ENCODE measurements at places on chromosomes 16 and 17. TPM values are rescaled to one million over a fixed set of nuclear protein-coding genes. Genes with fewer than 3 reads are reported as not detected.

Gene KRTAP1-5
- not detected for total RNA-seq

Gene OR2C1
- total RNA-seq, result not detected

Gene SLX1B
- total RNA-seq, result 49.0 TPM

Gene AOC3
- total RNA-seq, result 2.1 TPM

Gene ARHGAP44
- 0.10 TPM for total RNA-seq

Gene DPEP2
- 0.47 TPM for total RNA-seq

DNA sequence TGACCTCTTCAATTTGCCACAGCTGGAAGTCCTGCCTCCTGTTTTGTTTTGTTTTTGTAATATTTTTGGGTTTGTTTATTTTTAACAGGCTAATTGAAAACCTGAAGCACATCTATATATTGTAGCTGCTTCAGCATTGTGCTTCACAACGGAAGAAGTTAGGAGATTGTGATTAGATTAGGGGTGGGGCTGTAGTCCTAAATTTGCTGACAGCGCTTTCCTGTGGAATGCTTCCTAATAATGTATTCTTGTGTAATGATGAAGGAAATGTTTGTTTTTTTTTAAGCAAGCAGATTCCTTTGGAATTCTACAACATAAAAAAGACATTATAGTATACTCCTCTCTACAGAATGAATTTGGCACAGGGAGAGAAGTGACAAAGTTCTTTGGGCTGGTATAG, 70.1 kb downstream of the NLK start:
- DNase-seq, result no peak

GRCh38 chr16:75222271-75222783, 3.5 kb downstream of the CTRB1 start:
- DNase-seq, result no peak

- no peak for DNase-seq
These were observed 27.3 kb downstream of the GRIN2C start for GRCh38 chr17:74832421-74832820.

DNA sequence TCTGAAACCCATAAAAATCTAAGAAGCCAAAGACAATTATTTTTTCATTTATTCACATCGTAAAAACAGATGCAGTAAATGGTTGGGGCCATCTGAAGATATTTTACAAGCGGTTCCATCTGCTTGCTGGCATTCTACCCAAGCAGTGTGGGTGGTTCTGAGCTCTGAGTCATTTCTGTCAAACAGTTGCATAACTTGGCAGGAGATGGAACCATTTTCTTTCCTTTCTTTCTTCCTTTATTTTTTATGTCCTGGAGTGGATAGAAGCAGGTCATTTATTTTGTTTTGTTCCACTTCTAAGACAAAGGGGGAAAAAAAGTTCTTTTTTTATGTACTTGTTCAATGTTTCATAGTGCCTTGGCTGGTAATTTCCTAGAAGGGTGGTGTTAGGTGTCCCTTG, 1151.9 kb upstream of the GOT2 start:
- DNase-seq, result no peak

- DNase-seq, result no peak
These were observed 1.4 kb upstream of the LLGL1 start for GRCh38 chr17:18224053-18224386.

DNA sequence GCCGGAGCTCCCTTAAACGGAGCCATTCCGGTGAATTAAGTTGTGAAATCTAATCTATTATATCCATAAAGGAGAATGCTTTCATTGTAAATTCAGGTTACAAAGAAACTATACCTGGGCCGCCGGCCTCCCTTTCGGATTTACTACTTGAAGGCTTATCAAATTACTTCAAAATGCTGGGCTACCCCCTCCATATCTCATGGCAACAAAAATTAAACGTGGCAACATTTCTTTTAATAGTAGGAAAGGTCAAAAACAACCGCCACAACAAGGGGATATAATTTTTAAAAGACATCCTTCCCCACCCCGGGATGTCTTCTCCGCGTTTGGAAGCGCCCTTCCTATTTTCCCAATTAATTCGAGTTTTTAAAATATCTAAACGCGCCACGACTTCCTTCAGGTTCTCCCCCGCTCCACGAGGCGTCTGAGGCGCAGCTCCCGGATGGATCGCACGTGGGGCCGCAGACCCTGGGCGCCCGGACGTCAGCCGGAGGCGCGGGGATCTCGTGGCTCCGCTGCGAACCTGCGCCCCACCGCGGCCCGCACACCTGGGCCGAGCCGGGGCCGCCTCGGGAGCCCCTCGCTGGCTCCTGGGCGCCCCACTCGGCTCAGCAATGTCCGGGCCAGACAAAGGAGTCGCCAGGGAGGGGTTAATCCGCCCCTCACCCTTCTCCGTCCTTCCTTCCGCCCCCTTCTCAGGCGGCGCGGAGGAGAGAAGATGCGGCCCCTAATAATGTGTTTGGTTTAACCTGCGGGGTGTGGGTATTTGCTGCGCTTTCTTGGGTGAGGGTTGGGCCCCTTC, 47.4 kb upstream of the SLC38A10 start:
- DNase-seq, result no peak

GRCh38 chr17:77269696-77270681, 129.2 kb downstream of the SEC14L1 start:
- no peak for DNase-seq

- no peak for DNase-seq
These were observed 14.8 kb upstream of the AKTIP start for GRCh38 chr16:53517851-53518250.

GRCh38 chr16:21276090-21276489, 2.0 kb downstream of the CRYM start:
- no peak for DNase-seq

- no peak for DNase-seq
These were observed 4.4 kb downstream of the GGA2 start for GRCh38 chr16:23505671-23506605.

DNA sequence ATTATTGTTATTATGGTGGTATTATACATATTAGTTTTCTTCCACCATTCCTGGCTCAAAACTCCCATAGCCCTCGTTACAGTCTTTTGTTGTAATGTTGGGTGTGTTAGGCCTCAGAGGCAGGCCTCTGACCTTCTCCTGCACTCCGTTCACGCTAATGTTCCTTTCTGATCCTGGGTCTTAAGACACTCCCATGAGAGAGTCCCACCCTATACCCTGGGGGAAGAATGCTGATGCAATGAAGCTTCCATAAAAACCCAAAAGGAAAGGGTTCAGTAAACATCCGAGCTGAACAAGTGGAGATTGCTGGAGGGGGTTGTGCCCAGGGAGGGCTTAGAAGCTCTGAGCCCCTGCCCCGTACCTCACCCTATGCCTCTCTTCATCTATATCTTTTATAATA, 141.3 kb upstream of the NETO2 start:
- DNase-seq, result no peak

DNA sequence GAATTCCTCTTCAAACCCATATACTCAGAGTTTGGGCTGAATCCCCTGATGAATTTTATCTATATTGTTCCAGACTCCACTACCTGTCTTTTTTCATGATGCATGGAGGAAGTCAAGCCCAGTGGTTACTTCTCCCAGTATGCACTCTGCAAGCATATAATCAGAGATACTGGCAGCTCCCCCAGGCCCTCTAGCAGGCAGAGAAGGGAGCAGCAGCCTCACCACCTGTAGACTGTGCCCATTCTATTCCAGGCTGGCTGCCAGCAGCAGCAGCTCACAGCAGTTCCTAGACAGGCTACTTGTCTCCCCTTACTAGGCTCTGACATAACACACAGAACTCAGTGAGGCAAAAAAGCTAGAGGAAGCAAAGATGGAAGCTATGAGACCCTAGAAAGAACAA, 3.4 kb downstream of the MKS1 start:
- no peak for DNase-seq

DNA sequence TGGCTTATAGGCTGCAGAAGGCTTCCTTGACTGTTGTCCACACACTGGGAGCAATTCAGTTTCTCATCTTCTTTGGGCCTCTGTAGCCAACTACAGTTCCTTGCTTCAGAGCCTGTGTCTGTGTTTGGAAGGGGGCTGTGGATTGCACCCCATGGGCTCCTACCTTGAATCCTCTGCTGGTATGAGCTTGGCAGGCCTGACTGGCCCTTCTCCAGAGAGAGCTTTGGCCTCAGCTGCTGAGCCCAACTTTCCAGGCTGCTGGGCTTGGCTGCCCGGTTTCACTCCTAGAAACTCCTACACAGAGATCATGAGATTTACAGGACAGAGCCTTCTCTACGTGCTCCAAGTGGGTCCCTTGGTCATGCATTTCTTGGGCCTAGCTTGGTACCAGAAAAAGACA, 354.4 kb downstream of the SNX29 start:
- DNase-seq, result no peak

DNA sequence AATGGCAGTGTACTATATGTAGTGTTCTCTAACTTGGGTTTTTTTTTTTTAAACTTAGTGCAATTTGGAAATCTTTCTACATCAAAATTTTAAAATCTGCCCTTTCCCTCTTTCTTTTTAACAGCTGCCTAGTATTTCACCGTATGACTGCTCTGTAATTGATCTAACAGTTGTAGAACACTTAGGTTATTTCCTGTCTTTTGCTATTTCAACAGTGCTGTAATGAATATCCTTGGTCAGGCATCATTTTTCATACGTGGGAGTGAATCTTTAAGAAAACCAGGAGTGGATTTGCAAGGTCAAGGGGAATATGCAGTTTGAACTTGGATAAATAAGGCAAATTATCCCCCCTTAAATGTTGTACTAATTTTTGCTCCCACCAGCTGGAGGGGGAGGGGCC, 3.8 kb downstream of the NLRC5 start:
- no peak for DNase-seq

GRCh38 chr16:56525236-56525635, 5.4 kb upstream of the BBS2 start:
- DNase-seq, result no peak

DNA sequence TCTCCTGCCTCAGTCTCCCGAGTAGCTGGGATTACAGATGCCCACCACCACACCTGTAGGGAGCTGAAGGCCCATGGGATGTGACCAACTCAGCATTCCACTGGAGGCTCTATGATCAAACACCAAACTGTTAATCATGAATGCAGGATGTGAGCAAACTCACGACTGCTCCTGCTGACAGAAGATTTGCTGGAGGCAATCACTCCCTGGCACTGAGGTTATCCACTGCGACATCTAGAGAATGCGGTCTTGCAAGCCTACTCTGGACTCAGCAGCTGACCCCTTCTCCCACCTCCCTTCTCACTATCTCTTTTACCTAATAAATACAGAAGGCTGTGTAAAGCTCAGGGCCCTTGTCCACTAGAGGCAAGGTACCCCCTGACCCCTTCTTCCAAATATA, 4.9 kb downstream of the TEX14 start:
- DNase-seq, result no peak

DNA sequence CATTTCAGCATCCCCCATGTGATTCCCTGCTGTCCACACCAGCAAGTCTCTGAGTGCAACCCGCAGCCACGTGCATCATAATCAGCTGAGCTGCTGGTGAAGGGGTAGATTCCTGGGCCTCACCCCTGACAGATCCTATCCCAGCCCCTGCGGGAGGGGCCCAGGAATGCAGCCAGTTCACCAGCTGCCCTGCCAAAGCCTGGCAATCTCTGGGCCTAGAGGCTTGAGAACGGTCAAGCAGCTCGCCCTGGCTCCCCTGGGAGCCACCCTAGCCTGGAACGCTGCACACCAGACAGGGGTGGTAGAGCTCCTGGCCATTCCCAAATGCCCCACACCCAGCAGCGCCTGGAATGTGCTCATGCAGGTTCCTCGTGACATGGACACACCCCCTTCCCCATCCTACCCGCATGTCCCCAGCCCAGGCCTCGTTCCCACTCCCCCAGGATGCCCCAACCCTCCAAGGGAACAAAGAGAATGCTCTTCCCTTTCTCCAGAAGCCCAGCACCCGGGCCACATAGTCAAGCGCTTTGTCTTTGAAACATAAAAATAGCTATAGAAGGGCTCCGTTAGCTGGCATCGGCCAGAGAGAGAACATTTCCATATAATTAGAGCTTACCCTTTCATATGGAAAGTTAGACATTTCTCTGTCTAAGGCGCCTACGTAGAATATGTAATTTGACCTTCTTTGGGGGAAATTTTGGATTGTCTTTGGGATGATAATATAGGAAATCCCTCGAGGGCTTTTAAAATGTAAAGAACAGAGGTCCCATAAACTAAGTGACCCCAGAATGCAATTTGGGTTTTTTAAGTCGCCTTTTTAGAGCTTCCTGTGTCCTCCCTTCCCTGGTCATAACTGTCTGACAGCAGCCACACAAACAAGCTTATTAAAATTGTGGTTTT, 3.4 kb downstream of the CEP295NL start:
- DNase-seq, result no peak

DNA sequence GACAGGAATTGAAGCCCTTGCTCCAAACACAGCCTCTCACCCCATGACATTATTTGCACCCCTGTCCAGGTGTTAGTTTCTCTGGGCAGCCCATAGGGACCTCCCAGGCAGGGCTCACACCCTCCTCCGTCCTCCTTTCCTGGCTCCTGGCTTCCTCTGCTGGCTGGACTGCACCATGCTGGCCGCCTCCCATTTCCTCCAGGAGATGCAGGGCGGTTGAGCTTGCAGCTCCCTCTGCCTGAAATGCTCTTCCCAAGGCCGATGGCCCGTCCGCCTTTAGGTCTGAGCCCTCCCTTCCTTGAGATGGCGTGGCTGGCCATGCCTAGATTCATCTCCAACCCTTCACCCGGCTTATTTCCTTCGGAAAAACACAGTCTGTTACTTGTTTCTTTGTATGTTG, 334.8 kb downstream of the SNX29 start:
- no peak for DNase-seq

- DNase-seq, result peak; percentile 81
These were observed at the start of gene ACAP1 for GRCh38 chr17:7336240-7337175. Gene ACAP1 (plus strand): TSS chr17:7336529. CDS start chr17:7336735, 206 bp downstream.

- DNase-seq, result no peak
These were observed 2.2 kb upstream of the NF1 start for GRCh38 chr17:31092475-31093064.

GRCh38 chr16:70677499-70678120, 8.2 kb downstream of the MTSS2 start:
- no peak for DNase-seq

- DNase-seq, result no peak
These were observed 8.5 kb downstream of the SCGB1C2 start for GRCh38 chr17:145671-146541.

GRCh38 chr17:69451416-69452394, 37.2 kb downstream of the MAP2K6 start:
- no peak for DNase-seq

- DNase-seq, result no peak
These were observed 194.7 kb downstream of the XYLT1 start for GRCh38 chr16:17276010-17276530.

- no peak for DNase-seq
These were observed 16.2 kb upstream of the CTCF start for GRCh38 chr16:67546091-67546501.

- no peak for DNase-seq
These were observed 57.4 kb downstream of the SLC47A1 start for GRCh38 chr17:19590912-19591551.

DNA sequence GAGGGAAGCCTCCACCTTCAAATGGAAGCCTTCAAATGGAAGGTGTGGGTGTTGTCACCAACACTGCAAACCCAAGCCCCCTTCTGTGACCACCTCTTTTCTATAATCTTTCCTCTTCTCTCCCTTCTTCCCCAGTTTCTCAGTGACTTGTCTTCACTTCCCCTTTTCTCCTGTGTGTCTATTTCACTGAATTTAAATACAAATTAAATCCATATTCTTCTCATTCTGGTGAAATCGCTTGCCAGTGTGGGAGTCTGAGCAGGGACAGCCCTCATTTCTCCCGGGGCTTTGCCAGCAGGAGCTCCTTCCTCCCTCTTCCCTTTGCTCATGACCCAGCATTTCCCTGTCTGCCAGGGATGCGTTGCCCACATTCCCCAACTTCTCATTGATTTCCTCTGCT, 6.4 kb upstream of the ITGAX start:
- DNase-seq, result no peak

GRCh38 chr17:21198411-21198810, 15.6 kb downstream of the TMEM11 start:
- DNase-seq, result no peak

All from activated T-cell treated with anti-CD3 and anti-CD28 coated beads, Interleukin-2, amount 50 U/mL, for 4 hours (primary cell).